Stimulated activated CD8-positive, alpha-beta memory T cell treated with anti-CD3 and anti-CD28 coated beads, Interleukin-12 subunit alpha, Interleukin-12 subunit beta, amount 100 ng/mL, for 1 hour (primary cell): ENCODE measurements at places on chromosomes 6 and 20.

GRCh38 chr6:21241231-21242130 is 352.1 kb upstream of the SOX4 start:
- no peak for DNase-seq

- DNase-seq: no peak
These were observed at the start of gene DLGAP4 for GRCh38 chr20:36305602-36306551. Gene DLGAP4, plus strand, starts transcription at chr20:36306339. Its CDS starts 125,379 bp downstream, at chr20:36431718.

GRCh38 chr20:37522260-37523011 is 1.4 kb downstream of the NNAT start:
- DNase-seq: no peak

- DNase-seq: no peak
These were observed 562 bp downstream of the MOCS1 start for GRCh38 chr6:39933669-39934130.

DNA sequence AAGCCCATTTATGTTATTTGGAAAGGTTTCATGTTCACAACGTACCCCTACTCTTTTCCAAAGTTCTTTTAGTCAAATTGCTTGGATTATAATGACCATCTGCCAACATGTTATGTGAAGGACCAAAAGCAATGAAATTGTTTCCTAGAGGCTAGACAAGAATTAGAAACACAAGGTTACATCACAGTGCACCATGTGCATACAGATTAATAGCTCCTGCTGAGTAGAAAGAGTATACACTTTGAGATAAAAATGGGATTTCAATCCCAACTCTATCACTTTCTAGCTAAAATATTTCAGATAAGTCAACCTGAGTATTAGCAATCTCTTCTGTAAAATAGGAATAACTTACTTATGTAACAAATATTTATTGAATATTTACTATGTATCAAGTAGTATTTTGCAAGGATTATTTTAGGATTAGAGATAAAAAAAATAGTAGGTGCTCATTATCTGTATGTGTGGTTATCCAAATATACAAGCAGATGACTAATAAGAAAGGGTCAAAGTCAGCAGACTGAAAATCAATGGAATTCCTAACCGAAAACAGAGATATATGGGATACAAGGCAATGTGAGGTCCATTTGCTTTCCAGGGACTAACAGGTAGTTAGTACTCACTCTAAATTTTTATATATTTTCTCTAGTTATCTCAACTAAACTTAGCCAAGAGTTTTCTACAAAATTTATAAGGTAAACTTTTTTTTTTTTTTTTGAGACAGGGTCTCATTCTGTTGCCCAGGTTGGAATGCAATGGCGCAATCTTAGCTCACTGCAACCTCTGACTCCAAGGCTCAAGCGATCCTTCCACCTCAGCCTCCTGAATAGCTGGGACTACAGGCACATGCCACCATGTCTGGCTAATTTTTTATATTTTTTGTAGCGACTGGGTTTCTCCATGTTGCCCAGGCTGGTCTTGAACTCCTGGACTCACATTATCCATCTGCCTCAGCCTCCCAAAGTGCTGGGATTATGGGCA is 127.7 kb downstream of the PDSS2 start:
- DNase-seq: no peak

DNA sequence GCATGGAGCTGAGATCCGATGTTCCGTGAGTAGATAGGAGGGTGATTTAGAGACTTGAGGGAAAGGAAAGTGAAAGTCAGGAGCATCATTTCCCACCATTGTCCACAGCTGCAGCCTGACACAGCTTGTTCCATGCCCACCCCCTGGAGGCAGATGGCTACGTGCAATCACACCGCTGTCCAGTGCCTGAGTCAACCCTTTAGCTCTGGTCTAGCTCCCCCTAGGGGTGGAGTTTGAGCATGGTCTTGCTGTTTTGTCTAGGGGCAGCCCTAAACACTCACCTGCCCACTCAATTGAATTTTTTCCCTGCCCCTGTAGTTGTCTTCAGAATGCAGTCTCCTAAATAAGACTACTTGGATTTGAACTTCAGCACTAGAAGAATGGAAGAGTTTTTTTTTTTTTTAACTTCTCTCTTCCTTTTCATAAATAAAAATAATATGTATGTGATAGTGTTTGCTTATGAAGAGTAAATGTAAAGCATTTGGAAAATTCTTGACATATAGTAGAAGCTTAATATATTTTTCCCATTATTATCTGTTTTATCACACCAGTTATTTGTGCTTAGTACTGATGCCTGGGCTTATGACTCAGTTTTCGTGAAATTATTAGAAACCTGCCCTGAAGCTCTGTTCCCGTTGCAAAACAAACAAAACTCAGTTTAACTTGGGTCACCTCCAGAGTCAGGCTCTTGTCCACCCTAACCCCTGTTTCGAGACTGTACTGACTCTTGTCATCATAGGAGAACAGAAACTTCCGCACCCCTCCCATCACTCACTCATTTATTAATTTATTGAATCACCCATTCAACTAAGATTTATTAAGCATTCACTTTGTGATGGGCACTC is 814.8 kb downstream of the MAFB start:
- no peak for DNase-seq

GRCh38 chr6:156359912-156360311 is 417.3 kb upstream of the ARID1B start:
- no peak for DNase-seq

DNA sequence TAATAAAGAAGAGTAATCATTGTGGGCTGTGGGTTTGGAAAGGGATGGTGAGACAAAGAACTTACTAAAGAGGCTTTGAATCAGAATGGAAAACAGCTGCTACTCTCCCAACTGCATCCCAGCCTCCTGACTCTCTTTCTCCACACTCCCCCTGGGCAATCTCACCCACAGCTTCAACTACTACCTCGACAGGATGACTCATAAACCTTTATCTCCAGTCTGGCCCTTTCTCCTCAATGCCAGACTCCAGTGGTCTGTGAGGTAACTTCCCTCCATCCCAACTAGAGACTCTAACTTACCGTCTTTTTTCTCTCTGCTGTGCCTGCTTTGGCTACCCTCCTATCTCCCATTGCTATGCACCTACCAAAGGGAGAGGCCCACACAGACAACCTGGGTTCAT is 135.3 kb upstream of the RREB1 start:
- DNase-seq: no peak

- no peak for DNase-seq
These were observed 89.0 kb upstream of the KCNK16 start for GRCh38 chr6:39411465-39411864.
